Osteocyte (in vitro differentiated cells): ENCODE measurements at places on chromosomes 12 and 14. TPM values are rescaled to one million over a fixed set of nuclear protein-coding genes. Genes with fewer than 3 reads are reported as not detected.
A peak's percentile ranks its signal among the peaks of the same experiment; 100 is the strongest.

- H3K27me3 ChIP-seq: no peaks in the 10 kb centered on the region
- H3K4me3 ChIP-seq: peak overlapping the region; percentile 8
- peaks cover 9% of the 10 kb centered on the region for H3K36me3 ChIP-seq
- H3K4me1 ChIP-seq: peaks cover 50% of the 10 kb centered on the region
These were observed 97.6 kb downstream of the RAD52 start for GRCh38 chr12:851913-852312.

HAL gene
- total RNA-seq: 0.50 and 1.7 TPM in 2 replicates

C14orf39 gene
- 1.1 and 1.4 TPM in 2 replicates for total RNA-seq

ANO4 gene
- total RNA-seq: 0.18 and 0.48 TPM in 2 replicates

FGF6 gene
- total RNA-seq: not detected in 2 replicates

PABPN1 gene
- total RNA-seq: 175 and 183 TPM in 2 replicates

- no peaks in the 10 kb centered on the region for H3K36me3 ChIP-seq
- H3K27me3 ChIP-seq: peaks cover 63% of the 10 kb centered on the region
- no peak for DNase-seq
- no peaks in the 10 kb centered on the region for H3K4me1 ChIP-seq
These were observed 72.3 kb downstream of the CMAS start for GRCh38 chr12:22118238-22118790.

GRCh38 chr14:75811872-75812499 is 150.9 kb downstream of the TTLL5 start:
- no peak overlapping the region for H3K27ac ChIP-seq
- no peak overlapping the region for H3K4me3 ChIP-seq
- DNase-seq: no peak

DNA sequence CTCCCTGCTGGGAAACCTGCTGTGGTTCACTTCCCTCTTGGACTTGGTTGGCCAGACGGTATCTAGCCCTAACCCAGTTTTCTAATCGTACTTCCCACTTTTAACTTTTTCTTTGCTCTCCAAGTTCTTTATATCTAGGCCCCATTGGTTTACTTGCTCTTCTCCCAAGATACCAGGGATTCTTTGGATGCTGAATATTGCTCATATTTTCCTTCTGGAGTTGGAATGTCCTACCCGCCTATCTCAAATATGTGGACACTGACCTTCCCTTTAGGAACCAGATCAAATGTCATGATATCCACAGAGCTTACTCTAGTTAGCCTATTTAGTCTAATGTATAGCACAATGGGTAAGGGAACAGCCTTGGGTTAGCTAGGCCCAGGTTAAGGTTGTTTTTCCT is 228.6 kb downstream of the DACT1 start:
- peak overlapping the region; percentile 89 for H3K27ac ChIP-seq
- H3K4me3 ChIP-seq: no peak overlapping the region
- H3K4me1 ChIP-seq: peaks cover 65% of the 10 kb centered on the region
- DNase-seq: no peak
- peaks cover 9% of the 10 kb centered on the region for H3K36me3 ChIP-seq
- no peaks in the 10 kb centered on the region for H3K27me3 ChIP-seq

GRCh38 chr12:26989873-26990272 is 24.3 kb downstream of the TM7SF3 start:
- H3K27ac ChIP-seq: no peak overlapping the region
- DNase-seq: no peak
- no peaks in the 10 kb centered on the region for H3K27me3 ChIP-seq
- no peaks in the 10 kb centered on the region for H3K4me1 ChIP-seq
- peaks cover 36% of the 10 kb centered on the region for H3K36me3 ChIP-seq
- H3K4me3 ChIP-seq: no peak overlapping the region

GRCh38 chr14:33480887-33481184 is 470.0 kb downstream of the EGLN3 start:
- no peaks in the 10 kb centered on the region for H3K27me3 ChIP-seq
- no peaks in the 10 kb centered on the region for H3K36me3 ChIP-seq
- H3K4me3 ChIP-seq: no peak overlapping the region
- H3K4me1 ChIP-seq: peaks cover 4% of the 10 kb centered on the region
- no peak for DNase-seq

DNA sequence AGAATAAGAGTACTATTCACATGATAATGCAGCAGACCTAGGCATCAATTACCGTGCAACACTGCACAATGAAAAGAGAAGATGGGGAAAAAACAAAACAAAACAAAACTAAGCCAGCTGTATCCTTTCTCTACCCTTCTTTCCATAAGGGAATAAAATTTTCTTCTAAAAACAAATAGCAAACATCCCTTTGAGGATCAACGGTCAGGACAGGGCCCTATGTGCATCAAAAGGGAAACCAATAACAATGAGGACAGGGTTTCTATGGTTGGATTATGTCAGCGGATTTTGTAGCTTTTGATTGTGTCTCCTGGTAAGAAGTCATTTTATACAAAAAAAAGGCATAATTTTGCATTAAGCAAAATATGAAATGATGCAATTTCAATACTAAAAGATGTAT is 350.3 kb downstream of the SLC6A15 start:
- no peak for DNase-seq
- no peak overlapping the region for H3K27ac ChIP-seq
- no peaks in the 10 kb centered on the region for H3K36me3 ChIP-seq
- peaks cover 11% of the 10 kb centered on the region for H3K27me3 ChIP-seq
- no peaks in the 10 kb centered on the region for H3K4me1 ChIP-seq

GRCh38 chr12:15823360-15824128 is 34.4 kb upstream of the EPS8 start:
- H3K27me3 ChIP-seq: no peaks in the 10 kb centered on the region
- peaks cover 2% of the 10 kb centered on the region for H3K4me1 ChIP-seq
- H3K4me3 ChIP-seq: no peak overlapping the region
- H3K36me3 ChIP-seq: no peaks in the 10 kb centered on the region
- no peak for DNase-seq

DNA sequence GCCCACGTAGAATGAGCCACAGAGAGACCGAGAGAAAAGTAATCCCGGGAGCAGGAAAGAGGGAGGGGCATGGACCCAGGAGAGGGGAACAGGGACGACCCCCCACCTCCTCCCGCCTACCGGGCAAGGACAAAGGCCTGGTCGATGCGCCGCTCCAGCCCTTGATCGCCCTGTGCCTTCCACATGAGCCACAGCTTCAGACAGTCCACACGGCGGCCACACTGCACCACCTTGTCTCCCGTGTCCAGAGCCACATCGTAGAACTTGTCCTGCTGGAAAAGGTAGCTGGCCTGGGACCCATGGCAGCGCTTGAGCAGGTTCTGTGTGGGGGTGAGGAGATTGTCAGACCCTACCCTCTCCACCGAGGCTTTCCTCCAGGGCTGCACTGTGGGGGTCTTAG is 20.5 kb upstream of the ZNF740 start:
- DNase-seq: peak; percentile 79
- no peak overlapping the region for H3K4me3 ChIP-seq
- no peaks in the 10 kb centered on the region for H3K27me3 ChIP-seq
- H3K4me1 ChIP-seq: peaks cover 6% of the 10 kb centered on the region
- H3K27ac ChIP-seq: no peak overlapping the region

DNA sequence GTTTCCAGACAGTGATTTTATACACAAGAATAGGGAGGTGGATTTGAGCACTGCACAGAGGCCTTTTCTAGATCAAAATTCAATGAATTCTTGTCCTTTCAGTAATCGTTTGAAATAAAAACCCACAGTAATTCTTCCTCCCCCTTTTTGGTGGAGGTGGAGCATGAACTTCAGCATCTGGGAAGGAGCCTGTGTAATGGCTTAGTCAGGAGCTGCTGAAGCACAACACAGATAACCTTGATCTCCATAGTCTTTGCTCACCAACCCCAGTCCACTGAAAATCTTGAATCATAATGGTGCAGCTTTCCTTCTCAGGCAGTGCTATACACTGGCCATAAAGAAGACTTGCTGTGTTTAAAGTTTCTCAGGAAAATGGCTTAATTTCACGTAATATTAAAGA is 6.4 kb upstream of the TBPL2 start:
- H3K27me3 ChIP-seq: peaks cover 2% of the 10 kb centered on the region
- no peaks in the 10 kb centered on the region for H3K36me3 ChIP-seq
- peaks cover 40% of the 10 kb centered on the region for H3K4me1 ChIP-seq
- no peak for DNase-seq
- no peak overlapping the region for H3K27ac ChIP-seq

DNA sequence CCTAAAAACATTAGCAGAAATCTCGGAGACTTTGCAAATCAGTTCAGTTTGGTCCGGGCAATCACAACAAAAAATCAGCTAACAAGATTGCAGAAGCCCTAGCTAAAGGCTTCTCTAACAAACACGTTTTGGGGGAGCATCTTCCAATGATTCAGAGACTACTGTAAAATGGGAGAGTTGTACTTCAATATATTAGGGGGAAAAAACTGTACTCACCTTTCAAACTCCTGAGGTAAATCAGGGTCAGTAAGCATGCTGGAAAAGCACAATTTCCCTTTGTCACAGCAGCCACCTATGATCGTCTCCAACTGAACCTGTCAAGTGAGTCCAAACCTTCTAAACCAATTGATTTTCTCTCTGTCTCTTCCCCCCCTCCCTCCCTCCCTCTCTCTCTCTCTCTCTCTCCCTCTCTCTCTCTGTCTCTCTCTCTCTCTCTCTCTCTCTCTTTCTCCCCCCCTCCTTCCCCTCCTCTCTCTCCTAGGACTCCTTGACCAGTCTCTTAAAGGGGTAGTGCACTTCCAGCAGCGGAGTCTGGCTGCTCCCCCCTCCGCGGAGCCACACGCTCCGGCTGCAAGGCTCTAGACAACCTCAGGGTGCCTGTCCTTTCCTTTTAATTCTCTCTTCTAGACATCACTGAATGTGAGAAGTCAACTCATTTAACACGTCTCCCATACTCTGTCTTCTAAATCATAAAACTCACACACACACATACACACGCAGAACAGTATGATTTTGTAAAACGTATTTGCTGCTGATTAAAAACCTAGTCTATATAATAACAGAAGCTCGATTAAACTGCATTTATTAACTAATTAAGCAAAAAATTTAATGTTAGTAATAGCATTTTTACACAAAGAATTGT is at the start of gene SOX5:
Gene SOX5, minus strand, starts transcription at position 323 of the 862 bp plus-strand sequence. Its CDS starts 69 bp downstream, at position 254.
- no peak within 1 kb of the TSS for H3K4me3 ChIP-seq
- H3K27me3 ChIP-seq: peaks cover 24% of the 10 kb centered on the region
- H3K36me3 ChIP-seq: no peaks in the 10 kb centered on the region
- DNase-seq: no peak

CLEC1B gene
- total RNA-seq: not detected in 2 replicates
